T-helper 2 cell (primary cell): ENCODE measurements at places on chromosomes 2 and 18.

DNA sequence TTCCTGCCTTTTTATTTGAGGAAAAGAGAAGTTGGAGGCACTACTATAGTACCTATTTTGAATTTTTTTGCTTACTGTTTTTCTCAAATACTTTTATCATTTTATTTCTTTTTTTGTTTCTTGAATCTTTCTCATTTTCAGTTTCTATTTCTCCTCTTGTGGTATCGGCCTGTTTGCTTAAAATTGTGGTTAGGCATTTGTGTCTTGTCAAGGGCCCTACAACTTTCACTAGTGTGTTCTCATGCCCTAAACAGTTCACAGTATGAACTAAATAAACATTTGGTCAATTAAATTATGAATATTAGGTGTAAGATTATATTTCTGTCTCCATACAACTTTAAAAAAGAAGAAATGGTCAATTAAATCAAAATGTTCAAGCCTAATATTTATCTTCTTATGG is 613.5 kb downstream of the MBD2 start:
- DNase-seq = no peak

GRCh38 chr2:20198796-20199632 is 25.9 kb downstream of the SDC1 start:
- DNase-seq = no peak

DNA sequence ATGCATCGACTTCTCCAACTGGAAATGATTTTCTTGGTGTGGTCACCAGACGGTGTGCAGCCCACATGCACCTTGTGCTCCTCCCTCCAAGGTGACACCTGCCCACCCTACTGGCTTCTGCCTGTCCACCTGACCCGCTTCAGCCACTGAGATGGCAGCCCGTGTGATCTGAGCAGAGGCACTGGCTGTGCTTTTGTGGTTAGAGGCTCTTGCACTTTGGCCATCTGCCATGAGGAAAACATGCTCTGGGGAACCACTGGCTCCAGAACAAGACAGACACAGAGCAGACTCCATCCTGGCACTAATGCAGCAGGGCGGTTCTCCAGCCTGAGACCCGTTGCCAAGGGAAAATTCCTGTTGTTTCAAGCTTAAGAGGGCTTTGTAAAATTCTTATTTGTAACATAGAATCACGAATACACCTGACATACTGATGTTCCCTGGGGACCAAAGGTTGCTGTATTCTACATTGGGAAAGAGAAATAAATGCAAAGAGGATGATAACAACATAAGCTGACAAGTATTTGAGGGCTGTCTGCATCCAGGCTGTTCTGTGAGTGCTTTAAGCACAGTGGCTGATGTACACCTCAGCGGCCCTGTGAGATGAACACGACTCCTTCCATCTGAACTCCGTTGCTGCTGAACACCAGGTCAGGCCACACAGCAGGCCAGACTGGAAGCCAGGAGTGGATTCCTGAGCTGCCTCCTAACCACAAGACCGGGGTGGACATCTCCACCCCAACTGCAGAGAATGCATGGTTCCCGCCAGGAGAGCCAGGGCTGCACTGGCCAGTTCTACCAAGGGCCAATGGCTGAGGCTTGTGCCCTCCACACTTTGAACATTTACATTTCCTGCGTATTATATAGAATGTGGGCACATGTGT is 820.4 kb downstream of the GALR1 start:
- DNase-seq = no peak

GRCh38 chr2:230896346-230897115 is 28.5 kb downstream of the GPR55 start:
- no peak for DNase-seq

DNA sequence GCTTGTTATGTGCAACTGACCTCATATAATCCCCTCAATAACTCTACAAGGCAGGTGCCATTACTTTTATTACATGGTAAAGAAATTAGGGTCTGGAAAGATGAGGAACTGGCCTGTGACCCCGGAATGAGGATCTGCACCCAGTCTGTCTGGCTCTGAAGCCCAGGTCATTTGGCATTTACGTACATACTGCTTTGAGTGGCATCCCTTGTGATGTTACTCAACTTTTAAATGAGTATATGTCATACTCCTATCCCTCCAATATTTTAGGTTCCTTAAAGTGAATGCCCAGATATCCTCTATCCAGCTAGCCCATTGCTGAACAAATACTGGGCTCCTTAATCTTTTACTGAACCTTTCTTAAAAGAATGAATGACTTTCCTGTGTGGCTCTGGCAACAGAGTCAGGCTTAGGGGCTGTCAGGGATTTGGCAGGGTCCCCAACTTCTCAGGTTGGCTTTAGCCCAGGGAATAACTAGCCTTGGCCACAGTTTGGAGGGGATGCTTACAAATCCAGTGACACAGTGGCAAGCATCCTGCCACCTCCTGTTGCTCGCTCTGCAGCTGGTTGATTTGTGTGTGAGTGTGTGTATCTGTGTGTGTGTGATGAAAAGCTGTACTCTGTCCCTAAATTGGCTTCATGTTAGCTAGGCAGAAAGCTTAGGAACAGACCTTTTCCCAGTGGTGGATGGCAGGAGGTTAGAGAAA is 3.4 kb upstream of the CXCR4 start:
- no peak for DNase-seq

DNA sequence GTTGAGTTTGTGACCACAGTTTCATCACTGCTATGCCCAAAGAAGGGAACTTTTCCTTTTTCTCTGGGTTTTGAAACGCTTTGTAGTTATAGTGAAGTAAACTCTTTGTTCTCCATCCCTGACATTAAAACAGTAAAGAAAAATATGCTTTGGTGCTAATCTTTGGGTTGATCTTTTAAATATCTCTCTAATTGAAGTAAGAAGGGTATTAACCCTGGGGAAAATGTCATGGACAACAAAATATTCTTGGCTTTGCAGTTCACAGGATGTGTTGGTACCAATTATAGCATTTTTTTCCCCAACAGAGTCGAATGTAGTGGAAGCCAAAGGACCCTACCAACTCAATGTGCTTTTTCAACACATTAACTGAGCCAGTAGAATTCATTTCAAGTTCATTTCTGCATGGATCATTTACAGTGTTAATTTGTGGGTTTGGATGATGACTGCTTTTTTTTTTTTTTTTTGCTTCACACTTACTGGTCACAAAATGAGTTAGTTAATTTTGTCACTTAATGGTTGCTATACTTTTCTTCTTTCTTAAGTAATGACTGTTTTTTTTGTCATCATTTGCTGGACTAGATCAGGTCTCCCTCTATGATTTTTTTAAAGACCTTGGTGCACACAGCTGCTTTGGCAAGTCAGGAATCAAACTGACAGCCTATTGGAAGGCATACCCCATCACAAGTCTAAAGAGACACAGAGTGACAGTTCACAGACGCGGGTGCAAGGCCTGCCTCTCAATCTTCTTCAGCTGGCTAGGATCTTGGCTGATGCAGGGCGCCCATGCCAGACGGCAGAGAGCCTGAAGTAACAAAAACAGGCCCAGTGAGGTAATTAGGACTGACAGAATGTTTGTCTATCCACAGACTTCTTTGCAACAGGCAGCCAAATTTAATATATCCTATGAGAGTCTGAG is 98.8 kb upstream of the MMADHC start:
- no peak for DNase-seq

DNA sequence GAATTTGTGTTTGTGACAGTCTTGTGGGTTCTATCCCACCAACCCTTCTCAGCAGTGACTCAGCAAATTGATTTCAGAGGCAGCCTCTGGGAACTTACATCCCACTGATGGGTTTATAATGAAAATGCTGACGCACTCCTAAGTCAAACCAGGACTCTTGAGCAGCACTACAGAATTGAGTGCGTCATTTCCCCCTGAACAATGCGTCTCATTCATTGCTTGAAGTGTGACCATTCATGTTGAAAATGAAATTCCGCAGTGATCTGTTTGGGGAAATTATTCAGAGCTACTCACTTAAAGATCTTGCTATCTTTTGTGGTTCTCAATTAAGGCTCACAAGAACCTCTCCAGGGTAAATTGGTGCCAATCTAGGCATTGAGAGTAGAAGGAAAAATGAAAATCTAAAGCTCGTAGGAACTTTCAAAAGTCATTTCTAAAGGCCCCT is 417.7 kb upstream of the SLC14A2 start:
- DNase-seq = peak; percentile 92

DNA sequence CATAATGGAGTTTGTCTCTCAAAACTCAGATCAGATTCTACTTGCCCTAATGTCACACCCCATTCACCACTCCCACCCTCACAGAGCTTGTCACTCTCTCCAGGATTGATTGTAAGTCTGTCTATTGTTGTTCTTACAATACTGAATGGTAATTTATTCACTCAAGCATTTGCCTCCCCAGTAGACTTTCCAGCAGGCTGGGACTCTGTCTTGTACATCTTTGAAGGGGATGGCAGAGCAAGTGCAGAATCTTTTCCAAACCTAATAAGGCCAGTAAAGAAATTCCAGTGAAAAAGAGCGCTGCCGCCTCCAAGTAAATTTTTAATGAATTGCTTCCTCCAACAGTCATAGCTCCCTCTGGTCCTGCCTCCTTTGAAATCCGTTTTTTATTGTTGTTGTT is 56.9 kb downstream of the RBM43 start:
- DNase-seq = no peak

DNA sequence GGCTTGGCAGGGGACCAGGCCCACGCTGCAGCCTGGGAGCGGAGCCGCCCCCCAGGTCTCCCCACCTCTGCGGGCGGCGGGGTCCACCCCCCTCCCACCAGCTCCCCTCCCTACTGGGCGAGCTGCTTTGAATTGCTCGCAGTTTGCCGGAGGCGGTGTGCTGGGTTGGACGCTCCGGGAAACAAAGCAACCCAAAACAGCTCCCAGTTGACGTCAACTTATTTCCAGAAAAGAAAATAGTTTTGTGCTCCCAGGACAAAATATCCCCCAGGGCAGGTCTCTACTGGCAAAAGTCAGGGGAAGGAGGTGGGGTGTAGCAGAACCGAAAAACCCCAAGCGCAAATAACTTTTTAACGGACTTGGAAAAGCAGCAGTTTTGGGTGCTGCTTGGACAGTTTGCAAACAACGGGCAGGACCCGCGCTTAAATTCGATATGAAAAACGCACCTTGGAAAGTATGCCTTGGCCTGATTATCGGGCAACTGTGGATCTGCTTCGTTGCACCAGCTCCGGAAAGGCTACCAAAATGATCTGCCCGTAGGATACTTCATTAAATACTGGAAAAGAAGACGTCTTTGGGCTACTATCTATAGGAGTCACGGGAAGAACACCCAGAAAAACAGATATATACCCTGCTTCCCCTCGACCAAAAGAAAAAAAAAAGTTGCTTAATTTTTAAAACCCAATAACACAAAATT is 2.8 kb upstream of the KCTD1 start:
- no peak for DNase-seq

GRCh38 chr2:51813247-51813646 is 781.3 kb upstream of the NRXN1 start:
- DNase-seq = no peak

DNA sequence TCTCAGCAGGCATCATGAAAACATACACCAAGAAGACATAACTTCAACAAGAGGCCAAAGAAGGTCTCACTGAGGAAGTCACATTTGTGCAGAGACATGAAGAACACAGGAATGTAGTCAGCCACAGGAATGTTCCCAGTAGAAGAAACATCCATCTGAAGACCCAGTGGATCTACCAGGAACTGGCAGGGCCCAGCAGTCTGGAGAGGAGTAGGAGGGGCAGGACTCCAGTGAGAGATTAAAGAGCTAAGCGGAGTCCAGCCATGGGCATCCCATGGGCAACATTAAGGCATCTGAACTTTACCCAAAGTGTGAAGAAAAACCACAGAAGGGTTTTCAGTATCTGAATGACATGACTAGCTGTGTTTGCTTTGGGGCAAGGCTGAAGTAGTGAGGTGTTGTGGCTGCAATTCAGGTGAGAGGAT is 103.1 kb downstream of the UPP2 start:
- no peak for DNase-seq

GRCh38 chr2:227511239-227511930 is 39.4 kb downstream of the AGFG1 start:
- no peak for DNase-seq

GRCh38 chr2:65033178-65033577 is 23.0 kb upstream of the CEP68 start:
- DNase-seq = no peak

- no peak for DNase-seq
Observed at GRCh38 chr18:62729487-62730386, 14.4 kb downstream of the PHLPP1 start.

DNA sequence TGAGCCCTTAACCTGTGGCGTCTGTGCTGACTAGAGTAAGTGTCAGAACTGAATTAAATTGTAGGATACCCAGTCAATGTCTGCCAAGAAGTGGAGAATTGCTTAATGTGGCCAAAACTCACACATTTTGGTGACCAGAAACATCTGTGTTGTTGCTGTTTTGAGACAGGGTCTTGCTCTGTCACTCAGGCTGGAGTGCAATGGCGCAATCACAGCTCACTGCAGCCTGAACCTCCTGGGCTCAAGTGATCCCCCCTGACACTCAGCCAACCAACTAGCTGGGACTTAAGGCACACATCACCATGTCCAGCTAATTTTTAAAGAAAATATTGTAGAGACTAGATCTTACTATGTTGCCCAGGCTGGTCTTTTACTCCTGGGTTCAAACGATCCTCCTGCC is 34.4 kb upstream of the RTN4 start:
- no peak for DNase-seq

- no peak for DNase-seq
Observed at GRCh38 chr18:58054041-58054781, 10.2 kb downstream of the NEDD4L start.

GRCh38 chr18:56157541-56157940 is 480.9 kb downstream of the TXNL1 start:
- no peak for DNase-seq

DNA sequence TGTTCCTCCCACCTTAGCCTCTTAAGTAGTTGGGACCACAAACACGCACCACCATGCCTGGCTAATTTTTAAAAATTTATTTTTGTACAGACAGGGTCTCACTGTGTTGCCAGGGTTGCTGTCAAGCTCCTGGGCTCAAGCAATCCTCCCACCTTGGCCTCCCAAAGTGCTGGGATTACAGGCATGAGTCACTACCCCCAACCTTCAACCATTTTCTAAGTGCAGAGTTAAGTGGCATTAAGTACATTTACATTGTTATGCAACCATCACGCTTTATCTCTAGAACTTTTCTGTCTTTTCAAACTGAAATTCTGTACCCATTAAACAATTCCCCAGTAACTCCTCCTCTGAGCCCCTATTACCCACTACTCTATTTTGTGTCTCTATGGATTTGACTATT is 45.9 kb upstream of the AFF3 start:
- no peak for DNase-seq

GRCh38 chr2:128092656-128093055 is 1.7 kb downstream of the UGGT1 start:
- no peak for DNase-seq

GRCh38 chr2:23713351-23713750 is 213.6 kb downstream of the ATAD2B start:
- DNase-seq = no peak

DNA sequence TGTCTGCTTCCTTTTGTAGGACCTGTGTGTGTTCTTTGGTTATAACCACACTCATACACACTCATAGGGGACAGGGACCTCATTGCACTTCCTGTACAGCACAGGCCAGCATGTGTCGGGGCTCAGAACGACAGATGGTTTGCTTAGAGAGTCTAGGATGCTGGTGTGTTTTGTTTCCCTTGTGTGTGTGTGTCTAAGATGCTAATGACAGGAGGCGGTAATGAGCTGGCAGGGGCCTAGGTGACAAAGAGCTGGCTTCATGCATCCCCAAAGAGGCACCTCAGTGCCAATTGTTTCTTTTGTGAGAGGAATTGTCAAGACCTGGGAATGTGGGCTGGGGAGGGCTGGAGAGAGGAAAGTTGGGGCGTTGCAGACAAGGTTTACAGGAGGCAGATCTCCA is 66.6 kb downstream of the CELF4 start:
- no peak for DNase-seq
